ELF-1 (cell line): ENCODE measurements at places on chromosomes 12 and 14.

DNA sequence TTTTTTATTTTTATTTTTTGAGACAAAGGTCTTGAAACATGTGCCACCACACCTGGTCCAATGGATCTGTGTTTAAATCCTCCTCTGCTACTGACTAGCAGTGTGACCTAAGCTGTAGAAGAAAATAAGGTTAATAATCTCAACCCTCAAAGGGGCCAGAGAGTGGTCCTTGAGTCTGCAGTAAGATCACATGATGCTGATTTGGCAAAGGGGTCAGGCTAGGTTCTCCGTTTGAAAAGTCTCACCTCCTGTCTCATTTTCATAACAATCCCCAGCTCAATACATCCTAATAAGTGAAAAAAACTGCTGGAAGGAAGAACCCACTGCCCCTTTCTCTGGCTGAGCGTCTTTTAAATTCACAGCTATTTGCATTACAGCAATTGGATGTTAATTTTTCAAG lies 8.0 kb upstream of the TEP1 start:
- DNase-seq: no peak

DNA sequence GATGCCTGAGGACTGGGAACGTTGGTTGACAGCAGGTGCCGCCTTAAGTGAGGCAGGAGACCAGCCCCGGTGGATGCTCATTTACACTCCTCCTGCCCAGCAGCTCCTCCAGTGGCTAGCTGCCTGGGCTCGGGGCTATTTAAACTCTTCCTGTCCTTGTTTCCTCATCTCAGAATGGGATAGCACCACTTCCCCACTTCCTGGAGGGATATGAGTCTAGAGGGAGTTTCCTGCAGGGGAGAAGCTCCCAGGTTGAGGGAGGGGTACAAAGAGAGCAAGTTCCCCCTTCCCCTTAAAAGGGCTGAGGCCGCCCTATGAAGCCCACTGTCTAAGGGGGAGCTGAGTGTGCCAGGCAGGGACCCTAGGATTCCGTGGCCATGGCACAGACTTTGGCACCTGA lies 311.2 kb downstream of the AACS start:
- no peak for DNase-seq

GRCh38 chr12:131800594-131801135 lies 27.5 kb upstream of the MMP17 start:
- no peak for DNase-seq

DNA sequence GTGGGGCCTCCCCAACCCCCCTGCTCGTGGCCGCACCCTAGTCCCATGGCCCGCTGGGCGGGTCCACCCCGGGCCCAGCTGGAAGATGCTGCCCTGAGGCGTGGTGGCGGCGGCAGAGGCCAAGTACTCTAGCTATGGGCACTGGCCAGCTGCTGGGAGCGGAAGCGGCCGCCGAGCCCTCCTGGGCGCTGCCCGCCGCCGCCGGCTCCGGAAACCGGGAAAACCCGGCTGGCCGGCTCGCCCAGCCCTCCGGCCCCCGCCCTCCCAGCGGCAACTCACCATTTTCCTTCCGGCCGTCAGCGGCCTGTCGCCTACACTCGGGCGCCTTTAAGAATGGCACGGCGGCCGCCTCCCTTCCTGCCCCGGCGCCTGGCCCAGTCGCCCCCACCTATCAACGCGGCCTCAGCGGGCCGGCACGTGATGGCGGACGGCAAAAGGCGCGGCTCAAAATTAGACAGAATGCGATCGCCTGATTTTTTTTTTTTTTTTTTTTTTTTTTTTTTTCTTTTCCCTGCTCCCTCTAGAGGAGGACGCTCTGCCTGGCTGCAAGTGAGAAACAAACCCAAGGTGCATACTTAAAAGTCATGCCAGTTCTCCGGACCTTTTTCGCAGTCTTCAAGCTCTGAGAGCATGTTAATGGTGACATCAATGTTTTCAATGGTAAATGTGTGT lies at the start of gene GMFB:
GMFB (minus strand) TSS at position 335 of the 672 bp plus-strand sequence; CDS start at position 282, 53 bp downstream.
- peak; percentile 96 for DNase-seq

GRCh38 chr14:74299061-74299545 lies 3.6 kb downstream of the ABCD4 start:
- no peak for DNase-seq

GRCh38 chr12:92324849-92325500 lies 179.3 kb upstream of the BTG1 start:
- DNase-seq: no peak

DNA sequence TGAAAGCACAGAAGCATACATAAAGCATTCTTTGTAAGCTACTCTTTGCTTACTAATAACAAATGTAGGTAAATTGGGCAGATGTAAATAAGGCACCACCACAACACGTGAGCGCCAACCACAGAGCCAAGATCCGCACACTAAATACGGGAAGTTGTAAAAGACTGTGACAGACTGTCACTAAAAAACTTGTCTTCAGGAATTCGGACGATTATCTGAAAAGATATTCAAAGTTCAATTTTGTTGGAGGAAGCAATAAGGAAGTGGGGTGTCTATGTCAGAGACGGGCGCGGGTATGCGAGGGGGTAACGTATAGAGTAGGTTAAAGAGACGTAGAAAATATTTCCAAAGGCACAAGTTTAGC lies 1.5 kb upstream of the HSP90B1 start:
- DNase-seq: no peak

DNA sequence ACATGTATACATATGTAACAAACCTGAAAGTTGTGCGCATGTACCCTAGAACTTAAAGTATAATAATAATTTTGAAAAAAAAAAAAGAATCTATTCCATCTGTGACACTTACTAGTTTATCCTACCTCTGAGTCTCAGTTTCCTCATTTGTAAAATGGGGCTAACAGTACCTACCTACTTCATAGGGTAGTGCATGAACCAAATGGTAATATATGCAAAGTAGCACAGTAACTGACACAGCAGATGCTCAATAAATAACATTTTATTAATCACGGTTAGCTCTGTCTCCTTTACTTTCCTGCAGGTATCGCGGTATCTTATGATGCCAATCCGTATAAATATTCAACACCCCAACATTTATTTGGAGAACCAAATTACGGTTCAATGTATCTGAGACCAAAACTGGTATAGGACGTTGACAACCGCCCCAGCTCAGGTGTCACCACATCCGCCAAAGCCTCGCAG lies 703 bp downstream of the TMED10 start:
- DNase-seq: no peak

DNA sequence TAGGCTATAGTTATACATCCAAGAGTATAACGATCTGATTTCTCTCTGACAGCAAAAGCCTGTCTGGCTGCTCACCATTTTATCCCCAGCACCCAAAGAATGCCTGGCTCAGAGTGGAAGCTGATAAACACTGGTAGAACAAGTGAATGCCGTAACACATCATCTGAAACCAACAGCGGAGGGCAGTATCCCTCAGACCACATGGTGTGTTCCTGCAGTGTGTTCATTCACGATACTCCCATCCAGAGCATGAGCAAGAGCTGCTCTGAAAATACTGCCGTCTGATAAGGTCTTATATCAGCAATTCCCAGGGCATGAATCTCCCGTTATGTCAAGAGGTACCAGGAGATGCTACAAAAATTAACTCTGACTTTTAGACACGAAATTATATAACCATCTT lies 95.9 kb downstream of the TTC7B start:
- DNase-seq: no peak

GRCh38 chr14:61421212-61421923 lies 100.0 kb downstream of the PRKCH start:
- DNase-seq: no peak

DNA sequence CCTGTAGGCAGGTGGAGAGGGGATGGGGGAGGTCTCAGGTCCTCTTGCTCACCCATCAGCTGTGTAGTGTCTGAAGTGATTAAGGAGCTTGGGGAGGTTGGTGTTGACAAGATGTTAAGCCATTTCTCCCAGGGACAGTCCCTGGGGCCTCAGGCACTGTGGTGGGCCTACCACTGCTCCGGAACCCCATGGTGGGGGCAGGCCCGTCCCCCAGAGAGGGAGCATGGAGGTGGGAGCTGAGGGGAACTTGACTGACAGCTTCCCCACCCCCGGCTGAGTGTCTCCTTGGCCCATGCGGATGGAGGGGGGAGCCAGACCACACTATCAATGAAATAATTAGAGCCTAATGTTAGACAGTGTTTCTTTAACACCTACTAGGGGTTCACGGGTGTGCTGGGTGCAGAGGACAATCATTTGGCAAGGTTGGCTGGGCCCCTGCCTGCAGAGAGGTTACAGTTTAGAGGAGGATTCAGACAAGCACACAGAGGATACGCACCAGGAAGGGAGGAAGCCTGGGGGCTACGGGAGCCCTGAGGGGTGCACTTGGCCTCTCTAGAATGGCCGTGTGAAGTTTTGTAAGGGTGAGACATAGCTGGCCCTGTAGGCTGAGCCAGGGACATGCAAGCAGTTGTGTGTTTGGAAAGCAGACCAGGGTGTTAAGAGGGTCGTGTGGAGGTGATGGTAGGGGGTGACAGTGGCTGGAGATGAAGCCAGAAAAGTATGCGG lies 19.3 kb upstream of the KRT80 start:
- DNase-seq: no peak

DNA sequence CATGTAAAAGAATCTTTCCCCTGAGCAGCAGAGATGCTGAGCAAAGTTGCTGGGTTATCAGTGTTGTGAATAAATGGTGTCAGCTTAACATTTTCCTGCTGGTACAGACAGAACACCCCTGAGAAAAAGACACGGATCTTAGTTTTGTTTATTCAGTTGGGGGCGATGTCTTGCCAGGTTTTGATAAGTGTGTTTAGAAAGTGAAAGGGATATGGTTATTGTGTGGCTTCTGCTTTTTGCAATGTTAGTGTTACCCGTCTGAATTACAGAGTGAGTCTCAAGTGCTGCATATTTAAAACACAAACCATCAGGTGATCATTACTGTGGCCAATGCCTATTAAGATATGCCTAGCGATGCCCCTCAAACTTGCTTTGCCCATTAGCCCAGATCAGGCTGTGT lies 864.6 kb upstream of the SEL1L start:
- DNase-seq: no peak

DNA sequence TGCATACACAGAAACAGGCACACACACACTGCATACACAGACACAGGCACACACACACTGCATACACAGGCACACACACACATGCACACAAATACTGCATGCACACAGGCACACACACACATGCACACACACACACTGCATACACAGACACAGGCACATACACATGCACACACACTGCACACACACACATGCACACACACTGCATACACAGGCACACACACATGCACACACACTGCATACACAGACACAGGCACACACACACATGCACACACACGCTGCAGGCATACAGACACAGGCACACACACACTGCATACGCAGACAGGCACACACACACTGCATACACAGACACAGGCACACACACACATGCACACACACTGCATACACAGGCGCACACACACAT lies 32.7 kb upstream of the BTBD6 start:
- DNase-seq: no peak

DNA sequence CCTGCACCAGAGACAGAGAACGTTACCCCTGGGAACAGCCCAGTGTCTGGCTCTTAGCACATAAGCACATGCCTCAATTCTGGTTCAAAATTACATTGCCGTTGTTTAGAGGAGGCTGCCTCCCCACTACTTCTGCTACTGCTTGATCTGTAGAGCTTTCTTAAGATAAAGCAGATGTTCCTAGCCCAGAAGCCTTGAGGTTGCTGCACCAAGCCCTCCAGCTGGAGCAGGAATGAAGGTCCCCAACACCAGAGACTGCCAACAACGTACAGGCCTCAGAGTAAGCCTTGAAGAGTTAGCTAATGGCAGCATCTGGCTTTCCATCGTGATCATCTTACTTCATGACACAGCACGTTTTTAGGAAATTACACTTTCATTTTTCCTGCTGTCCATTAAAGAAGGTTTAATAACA lies 34.7 kb upstream of the AMIGO2 start:
- DNase-seq: no peak

GRCh38 chr12:124861492-124861891 lies 2.2 kb downstream of the SCARB1 start:
- DNase-seq: no peak

DNA sequence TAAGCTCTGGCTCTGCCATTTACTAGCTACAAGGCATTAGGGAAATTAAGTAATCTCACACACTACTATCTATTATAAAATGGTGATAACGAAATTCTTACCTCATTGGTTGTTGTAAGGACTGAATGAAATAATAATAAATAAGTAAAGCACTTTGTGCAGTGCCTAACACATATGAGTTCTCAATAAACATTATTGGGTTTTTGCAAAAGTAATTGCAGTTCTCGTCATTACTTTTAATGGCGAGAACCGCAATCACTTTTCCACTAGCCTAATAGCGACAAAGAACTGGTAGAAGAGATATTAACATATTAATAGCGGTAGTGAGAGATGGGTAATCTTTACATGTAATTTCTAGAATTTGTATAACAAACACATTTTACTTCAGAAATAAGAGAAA lies 9.2 kb downstream of the KRT77 start:
- DNase-seq: no peak

- no peak for DNase-seq
Measured at GRCh38 chr12:57613427-57614109, 2.3 kb downstream of the ARHGEF25 start.

- DNase-seq: no peak
Measured at GRCh38 chr12:10623131-10623530, 9.7 kb upstream of the MAGOHB start.

DNA sequence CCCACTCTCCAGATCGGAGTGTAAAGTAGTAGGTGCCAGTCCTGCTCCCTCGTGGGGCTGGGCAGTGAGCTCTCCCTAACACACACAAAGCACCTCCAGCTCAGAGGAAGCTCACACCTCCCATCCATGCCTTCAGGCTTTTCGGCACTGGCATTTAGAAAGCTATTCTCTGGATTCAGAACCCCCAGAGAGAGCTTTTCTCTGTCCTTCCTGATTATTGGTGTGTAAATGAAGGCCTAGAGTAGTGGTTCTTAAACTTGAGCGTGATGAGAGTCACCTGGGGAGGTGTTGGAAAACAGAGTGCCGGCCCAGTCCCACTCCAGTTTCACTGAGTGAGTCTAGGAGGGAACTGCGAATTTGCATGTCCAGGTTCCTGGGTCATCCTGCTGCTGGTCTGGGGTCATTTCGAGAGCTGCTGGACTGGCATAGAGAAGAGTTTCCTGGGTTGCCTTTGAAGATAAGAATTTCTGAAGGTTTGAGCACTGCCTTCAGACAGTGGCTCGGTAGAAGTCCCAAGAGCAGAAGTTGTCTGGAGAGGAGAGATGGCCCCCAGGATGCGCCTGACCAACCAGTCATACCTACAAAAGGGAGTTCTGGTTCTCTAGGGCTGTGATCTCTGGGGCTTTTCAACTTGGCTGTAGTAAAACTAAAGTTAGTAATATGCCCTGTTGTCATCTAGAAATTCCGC lies 15.1 kb downstream of the CD9 start:
- DNase-seq: peak; percentile 85

DNA sequence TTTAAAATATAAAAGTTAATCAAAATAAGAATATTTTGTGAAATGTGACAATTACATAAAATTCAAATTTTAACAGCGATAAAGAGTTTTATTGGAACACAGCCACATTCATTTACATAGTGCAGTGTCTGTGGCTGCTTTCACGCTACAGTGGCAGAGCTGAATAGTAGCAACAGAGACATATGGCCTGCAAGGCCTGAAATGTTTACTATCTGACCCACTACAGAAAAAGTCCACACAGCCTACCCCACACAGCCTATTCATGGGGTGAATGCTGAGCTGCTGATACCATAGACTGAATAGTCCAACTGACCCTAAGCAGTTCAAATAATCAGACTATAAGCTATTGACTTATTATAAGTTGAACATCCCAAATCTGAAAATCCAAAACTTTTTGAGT lies 13.2 kb downstream of the GNS start:
- no peak for DNase-seq
